Spleen (tissue), 13 donors: ENCODE measurements at places on chromosomes 6 and 20. TPM values are rescaled to one million over a fixed set of nuclear protein-coding genes. Genes with fewer than 3 reads are reported as not detected.

GRCh38 chr6:36665180-36665579 is 13.3 kb upstream of the CDKN1A start:
- H3K27ac ChIP-seq: no peak overlapping the region
- H3K4me1 ChIP-seq: peaks cover 27% of the 10 kb centered on the region
- no peaks in the 10 kb centered on the region for H3K36me3 ChIP-seq
- H3K27me3 ChIP-seq: peaks cover 11% of the 10 kb centered on the region
- H3K4me3 ChIP-seq: no peak overlapping the region
- no peak for DNase-seq

GRCh38 chr6:116036075-116036773 is 24.5 kb downstream of the FRK start:
- no peaks in the 10 kb centered on the region for H3K36me3 ChIP-seq
- H3K27ac ChIP-seq: no peak overlapping the region
- no peak overlapping the region for H3K4me3 ChIP-seq
- H3K4me1 ChIP-seq: no peaks in the 10 kb centered on the region

- H3K4me3 ChIP-seq: no peak overlapping the region
- H3K27me3 ChIP-seq: no peaks in the 10 kb centered on the region
- no peaks in the 10 kb centered on the region for H3K4me1 ChIP-seq
- no peak for DNase-seq
- H3K27ac ChIP-seq: no peak overlapping the region
These were observed 19.9 kb downstream of the SRSF6 start for GRCh38 chr20:43477619-43478018.

The MRPL18 gene
- total RNA-seq: 47.1 TPM

DNA sequence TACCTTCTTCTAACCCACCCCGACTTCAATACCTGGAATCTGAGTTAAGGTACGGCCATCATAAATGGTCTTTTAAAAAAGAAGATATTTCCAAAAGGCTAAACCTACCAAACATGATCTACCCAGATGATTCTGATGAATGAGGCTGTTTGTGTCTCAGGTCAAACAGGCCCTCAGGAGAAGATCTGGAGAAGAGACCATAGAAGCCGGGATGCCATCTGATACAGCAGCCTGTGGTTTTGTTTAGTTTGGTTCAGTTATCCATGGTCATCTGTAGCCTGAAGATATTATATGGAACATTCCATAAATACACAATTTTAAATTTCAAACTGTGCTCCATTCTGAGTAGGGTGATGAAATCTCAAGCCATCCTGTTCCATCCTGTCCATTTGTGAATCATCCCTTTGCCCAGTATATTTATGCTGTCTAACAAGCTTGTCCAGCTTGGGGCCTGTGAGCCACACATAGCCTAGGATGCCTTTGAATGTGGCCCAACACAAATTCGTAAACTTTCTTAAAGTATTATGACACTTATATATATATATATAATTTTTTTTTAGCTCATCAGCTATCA is 4.0 kb upstream of the CAP2 start:
- no peaks in the 10 kb centered on the region for H3K4me1 ChIP-seq
- no peak overlapping the region for H3K4me3 ChIP-seq
- H3K27me3 ChIP-seq: peaks cover 26% of the 10 kb centered on the region
- H3K36me3 ChIP-seq: no peaks in the 10 kb centered on the region

DNA sequence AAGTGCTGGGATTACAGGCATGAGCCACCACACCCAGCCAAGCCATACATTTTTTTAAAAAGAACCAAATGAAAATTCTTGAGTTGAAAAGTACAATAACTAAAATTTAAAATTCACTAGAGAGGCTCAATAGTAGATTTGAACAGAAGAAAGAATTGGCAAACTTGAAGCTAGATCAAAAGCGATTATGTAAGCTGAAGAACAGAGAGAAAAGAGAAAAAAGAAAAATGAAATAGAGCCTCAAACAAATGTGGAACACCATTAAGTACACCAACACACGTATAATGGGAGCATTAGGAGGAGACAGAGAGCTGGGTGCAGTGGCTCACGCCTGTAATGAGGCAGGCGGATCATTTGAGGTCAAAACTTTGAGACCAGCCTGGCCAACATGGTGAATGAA is 31.0 kb downstream of the ERGIC3 start:
- H3K27ac ChIP-seq: no peak overlapping the region
- DNase-seq: no peak
- no peak overlapping the region for H3K4me3 ChIP-seq
- H3K4me1 ChIP-seq: no peaks in the 10 kb centered on the region

The SCRT2 gene
- not detected for total RNA-seq

GRCh38 chr6:43192911-43193310 is 10.9 kb downstream of the CUL9 start:
- no peaks in the 10 kb centered on the region for H3K27me3 ChIP-seq
- peaks cover 99% of the 10 kb centered on the region for H3K36me3 ChIP-seq
- H3K4me1 ChIP-seq: no peaks in the 10 kb centered on the region
- peak; percentile 51 for DNase-seq
- H3K27ac ChIP-seq: no peak overlapping the region

GRCh38 chr6:86723151-86723550 is 214.2 kb upstream of the HTR1E start:
- DNase-seq: no peak
- no peaks in the 10 kb centered on the region for H3K27me3 ChIP-seq
- no peaks in the 10 kb centered on the region for H3K4me1 ChIP-seq

The MTHFD1L gene
- total RNA-seq: 11.7 TPM
